ENCODE measurements at places on chromosomes 16 and 17. TPM values are rescaled to one million over a fixed set of nuclear protein-coding genes. Genes with fewer than 3 reads are reported as not detected.

DNA sequence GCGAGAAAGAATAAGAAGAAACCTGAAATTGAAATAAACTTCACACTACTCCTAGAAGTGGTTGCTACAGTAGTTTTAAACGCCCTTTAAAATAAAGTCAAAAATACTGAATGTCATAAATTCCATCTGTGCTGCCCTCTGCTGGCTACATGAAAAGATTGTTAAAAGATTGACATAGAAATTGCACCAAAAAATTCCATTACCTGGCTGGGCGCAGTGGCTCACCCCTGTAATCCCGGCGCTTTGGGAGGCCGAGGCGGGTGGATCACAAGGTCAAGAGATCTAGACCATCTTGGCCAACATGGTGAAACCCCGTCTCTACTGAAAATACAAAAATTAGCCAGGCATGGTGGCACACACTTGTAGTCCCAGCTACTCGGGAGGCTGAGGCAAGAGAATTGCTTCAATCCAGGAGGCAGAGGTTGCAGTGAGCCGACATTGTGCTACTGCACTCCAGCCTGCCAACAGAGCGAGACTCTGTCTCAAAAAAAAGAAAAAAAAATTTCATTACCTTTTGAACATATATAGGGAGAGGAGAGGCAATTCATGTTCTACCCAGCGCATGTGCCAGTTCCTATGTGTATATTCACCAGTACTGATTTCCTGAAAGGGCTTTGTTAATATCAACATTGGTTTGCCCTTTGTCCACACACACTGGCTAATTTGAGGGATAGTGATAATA, 36.5 kb downstream of the CYTH1 start:
- DNase-seq: peak; percentile 48

DNA sequence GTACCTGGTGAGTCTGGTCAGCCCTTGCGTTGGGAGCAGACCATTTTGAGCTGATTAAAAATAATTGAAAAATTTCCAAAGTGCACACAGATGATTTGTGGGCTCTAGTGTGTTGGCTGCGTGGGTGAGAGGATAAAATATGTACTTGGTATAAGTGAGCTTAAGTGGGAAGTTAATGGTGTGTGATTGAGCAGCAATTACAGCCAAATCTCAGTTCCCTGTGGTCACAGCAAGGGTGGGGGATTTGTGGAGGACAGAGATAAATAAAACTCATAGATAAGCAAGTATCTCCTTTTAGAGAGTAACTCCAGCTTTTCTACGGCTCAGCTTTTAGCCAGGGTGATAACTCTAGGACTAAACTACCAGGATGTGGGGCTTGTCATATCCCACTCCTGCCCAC, 390.4 kb downstream of the UTP18 start:
- DNase-seq: no peak

GRCh38 chr16:4936991-4937781, at the start of gene PPL:
Gene PPL, minus strand, starts transcription at chr16:4937148. Its CDS starts 103 bp downstream, at chr16:4937045.
- peak; percentile 94 for DNase-seq

Gene TSNAXIP1
- 0.75 TPM for total RNA-seq

- DNase-seq: no peak
These were observed 121.9 kb downstream of the DNAH3 start for GRCh38 chr16:21028728-21029127.

DNA sequence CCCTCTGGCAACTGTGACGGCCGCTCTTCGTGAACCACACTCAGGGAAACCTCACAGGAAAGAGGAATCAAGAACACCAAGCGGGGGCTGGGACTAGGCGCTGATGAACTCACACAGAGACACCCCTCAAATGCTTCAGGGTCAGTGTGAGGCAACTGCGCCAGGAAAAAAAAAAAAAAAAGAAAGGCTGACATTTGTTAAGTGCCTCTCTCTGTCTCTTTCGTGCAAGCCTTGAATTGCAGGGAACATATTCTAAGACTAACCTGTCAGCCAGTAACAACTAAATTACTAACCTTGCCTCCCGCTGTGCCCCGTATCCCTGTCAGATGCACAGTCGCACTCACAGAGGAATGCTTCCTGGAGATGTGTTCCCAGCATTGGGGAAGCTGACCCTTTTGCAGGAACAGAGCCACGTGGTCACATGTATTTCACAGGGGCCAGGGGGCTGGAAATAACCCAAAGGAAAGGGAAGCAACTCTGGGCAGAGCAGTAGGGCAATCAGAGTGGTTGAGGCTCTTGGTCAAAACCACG, 247.8 kb downstream of the XYLT1 start:
- no peak for DNase-seq

Gene PMP22
- total RNA-seq: 52.8 TPM

- DNase-seq: peak; percentile 44
These were observed 2.5 kb downstream of the ITGAD start for GRCh38 chr16:31395647-31396046.

Gene HSD17B1
- 0.85 TPM for total RNA-seq

DNA sequence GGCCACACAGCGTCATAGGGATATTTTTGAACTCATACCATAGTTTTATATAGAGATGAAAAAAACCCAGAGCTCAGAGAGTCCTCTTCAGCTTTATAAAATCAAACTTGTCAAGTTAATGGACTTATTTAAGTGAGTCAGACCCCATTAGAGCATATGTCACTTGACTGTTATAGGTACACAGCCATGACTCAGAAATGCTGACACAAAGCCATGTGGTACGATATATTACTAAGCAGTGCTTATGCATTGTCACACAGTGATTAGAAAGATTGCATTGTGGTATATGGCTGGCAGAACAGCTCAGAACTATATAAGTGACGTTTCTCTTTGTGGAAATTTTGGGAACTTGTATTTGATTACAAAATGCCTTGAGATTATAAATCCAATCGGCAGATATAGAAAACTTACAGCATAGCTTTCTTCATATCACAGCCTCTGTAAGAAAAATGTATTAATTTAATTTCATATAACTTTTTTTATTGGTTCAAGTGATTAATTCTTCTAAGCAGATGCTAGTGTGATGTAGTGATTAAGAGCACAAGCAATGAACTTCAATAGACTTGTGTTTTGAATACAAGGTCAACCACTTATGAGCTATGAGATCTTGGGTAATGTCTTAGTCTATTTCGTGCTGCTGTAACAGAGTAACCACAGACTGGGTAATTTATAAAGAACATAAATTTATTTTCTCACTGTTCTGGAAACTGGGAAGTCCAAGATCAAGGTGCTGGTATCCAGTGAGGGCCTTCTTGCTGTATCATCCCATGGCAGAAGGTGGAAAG, 25.8 kb upstream of the GINS3 start:
- no peak for DNase-seq

- peak; percentile 77 for DNase-seq
These were observed 518.5 kb upstream of the EEF2KMT start for GRCh38 chr16:5615868-5616642.

DNA sequence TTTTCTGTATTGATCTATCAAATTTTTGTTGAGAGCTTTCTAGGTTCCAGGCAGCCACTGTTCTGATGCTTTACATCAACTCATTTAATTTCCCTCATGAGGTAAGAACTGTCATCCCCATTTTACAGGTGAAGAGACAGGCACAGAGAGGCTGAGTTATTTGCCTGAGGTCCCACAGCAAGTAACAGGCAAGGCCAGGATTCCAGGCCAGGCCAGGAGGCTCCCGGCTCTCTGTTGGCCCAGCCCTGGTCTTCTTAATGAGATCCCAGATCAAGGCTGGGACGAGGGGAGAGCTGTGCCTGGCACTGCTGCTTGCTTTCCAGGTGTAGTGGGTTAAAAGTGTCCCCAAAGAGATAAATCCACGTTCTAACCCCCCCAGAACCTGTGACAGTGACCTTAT, 22.4 kb upstream of the RMI2 start:
- DNase-seq: no peak

DNA sequence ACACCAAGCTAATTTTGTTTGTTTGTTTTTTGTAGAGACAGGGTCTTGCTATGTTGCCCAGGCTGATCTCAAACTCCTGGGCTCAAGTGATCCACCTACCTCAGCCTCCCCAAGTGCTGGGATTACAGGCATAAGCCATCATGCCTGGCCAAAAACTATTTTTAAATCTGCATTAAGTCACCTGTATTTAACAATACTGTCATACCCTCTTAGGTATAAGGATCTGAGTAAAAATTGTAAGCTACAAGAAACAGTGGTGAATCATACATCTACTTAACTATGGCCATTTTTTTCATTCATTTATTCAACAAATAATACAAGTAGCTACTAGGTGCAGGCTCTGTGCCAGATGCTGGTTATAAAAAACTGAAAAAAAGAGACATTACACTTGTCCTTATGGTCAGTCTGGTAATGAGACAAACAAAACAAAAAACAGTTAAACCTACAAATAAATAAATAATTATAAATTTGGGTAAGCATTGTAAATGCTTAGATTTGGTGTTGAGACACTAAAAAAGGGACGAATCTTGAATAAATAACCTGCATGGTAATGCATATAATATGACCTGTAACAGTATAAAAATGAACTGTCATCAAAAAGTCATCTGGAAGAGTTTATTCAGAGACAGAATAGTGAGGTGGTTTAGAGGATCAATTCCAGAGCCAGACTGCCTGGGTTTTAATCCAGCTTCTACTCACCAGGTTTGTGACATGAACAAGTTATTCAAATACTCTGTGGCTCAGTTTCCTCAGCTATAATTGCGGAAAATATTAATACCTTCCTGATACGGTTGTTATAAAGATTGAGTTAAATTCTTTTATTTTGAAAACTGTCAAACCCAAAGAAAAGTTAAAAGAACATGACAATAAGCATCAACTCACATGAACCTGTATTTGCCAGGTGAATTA, 26.8 kb downstream of the BRIP1 start:
- DNase-seq: no peak

GRCh38 chr16:70523076-70523742, at the start of gene COG4:
Gene COG4, minus strand, starts transcription at chr16:70523554. Its CDS starts 11 bp downstream, at chr16:70523543.
- peak; percentile 86 for DNase-seq

Gene OSBPL7
- total RNA-seq: 87.0 TPM

Gene ENO3
- 7.3 TPM for total RNA-seq

- no peak for DNase-seq
These were observed 896 bp upstream of the MYLK3 start for GRCh38 chr16:46748775-46749705.

- no peak for DNase-seq
These were observed 852.1 kb downstream of the CDH11 start for GRCh38 chr16:64269756-64270155.

DNA sequence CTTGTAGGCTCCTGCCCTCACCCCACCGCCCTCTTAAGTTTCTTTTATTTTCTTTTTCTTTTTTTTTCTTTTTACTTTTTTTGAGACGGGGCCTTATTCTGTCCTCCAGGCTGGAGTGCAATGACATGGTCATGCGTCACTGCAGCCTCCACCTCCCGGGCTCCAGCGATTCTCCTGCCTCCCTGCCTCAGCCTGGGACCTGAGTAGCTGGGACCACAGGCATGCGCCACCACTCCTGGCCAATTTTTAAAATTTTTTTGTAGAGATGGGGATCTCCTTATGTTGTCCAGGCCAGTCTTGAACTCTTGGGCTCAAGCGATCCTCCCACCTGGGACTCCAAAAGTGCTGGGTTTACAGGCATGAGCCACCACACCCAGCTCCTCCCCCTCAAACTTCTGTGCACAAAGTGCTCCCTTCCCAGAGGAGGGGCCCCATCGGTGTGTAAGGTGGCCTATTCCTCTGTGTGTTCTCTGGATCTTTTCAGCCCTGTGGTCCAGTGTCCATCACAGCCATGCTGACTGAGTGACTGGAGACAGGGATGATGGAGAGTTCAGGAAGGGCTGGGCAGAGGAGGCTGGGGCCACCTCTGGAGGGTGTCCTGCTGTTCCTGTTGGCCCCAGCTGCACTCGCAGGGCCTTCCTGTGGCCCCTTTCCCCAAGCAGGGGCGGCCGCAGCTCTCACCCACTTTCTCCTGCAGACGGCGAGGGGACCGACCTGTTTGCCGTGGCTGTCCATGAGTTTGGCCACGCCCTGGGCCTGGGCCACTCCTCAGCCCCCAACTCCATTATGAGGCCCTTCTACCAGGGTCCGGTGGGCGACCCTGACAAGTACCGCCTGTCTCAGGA, 8.9 kb upstream of the IL32 start:
- no peak for DNase-seq

- DNase-seq: no peak
These were observed 4.9 kb downstream of the IRX6 start for GRCh38 chr16:55328611-55329569.

GRCh38 chr17:8386841-8387240, 3.8 kb upstream of the RPL26 start:
- no peak for DNase-seq

DNA sequence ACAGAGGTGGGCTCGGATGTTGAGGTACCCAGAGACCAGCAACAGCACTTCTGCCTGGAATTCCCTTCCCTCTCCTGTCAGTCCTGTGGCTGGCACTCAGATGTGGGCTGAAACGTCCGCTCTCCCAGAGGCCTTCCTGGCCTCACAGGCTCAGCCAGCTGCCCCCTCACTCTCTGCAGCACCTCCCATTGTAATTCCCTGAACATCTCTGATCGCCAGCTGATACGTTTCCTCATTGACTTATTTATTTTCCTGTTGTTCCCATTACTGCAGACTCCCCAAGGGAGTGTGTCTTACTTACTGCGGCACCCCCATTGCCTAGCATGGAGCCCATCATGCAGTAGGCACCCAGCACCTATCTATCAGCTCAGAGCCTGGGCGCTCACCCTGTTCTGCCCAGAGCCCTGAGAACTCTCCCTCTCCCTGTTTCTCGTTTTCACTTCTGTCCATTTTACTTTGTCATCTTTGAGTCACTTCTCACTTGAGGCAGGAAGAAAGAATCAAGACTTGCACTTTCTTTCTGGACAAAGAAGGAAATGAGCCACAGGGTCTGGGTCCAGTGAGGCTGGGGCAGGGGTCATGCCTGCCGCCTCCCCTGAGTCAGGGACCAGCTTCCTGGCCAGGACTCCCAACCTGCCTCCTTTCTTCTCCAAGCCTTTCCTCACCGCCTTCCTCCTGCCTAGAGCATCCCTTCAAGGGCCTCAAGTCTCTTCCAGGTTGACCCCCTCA, 10.2 kb downstream of the CDH5 start:
- no peak for DNase-seq

- no peak for DNase-seq
These were observed 18.2 kb upstream of the HP start for GRCh38 chr16:72036098-72036497.

DNA sequence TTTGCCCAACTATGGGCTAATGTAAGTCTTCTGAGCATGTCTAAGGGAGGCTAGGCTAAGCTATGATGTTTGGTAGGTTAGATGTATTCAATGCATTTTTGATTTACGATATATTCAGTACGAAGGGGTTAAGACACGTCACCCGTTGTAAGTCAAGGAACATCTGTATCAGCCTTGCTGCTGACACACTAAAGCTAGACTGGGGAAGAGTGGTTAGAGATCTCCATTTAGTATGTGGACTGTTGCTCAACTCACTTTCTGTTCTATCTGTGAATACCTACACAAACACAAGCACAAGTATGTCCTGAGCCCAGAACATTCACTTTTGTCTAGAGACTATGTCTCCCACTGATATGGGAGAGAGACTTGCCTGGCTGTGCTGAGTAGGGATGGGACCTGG, 71.5 kb downstream of the VMP1 start:
- DNase-seq: no peak

Gene UBE2O
- total RNA-seq: 18.2 TPM

GRCh38 chr16:51880776-51881175, 666.2 kb downstream of the TOX3 start:
- no peak for DNase-seq

Gene ASPA
- total RNA-seq: 1.0 TPM

GRCh38 chr16:11205065-11205699, 50.8 kb downstream of the SOCS1 start:
- no peak for DNase-seq

GRCh38 chr16:23516366-23517137, 6.3 kb upstream of the GGA2 start:
- no peak for DNase-seq

- DNase-seq: no peak
These were observed 45.9 kb downstream of the NT5M start for GRCh38 chr17:17348872-17349723.

GRCh38 chr17:78353834-78354233, 6.0 kb downstream of the SOCS3 start:
- DNase-seq: no peak

Gene HBQ1
- total RNA-seq: not detected
